ENCODE measurements at places on chromosomes 2 and 18. TPM values are rescaled to one million over a fixed set of nuclear protein-coding genes. Genes with fewer than 3 reads are reported as not detected.

The ST8SIA5 gene
- not detected for total RNA-seq

The HOXD12 gene
- 0.25 TPM for total RNA-seq

The ERICH2 gene
- not detected for total RNA-seq

The MYO3B gene
- not detected for total RNA-seq

The PTPN4 gene
- total RNA-seq, result 45.3 TPM

The IL18R1 gene
- not detected for total RNA-seq

The FEV gene
- not detected for total RNA-seq

The SERPINB3 gene
- total RNA-seq, result not detected

The DUSP19 gene
- 4.0 TPM for total RNA-seq

The CHN1 gene
- total RNA-seq, result not detected

The VSNL1 gene
- total RNA-seq, result not detected

The BMP10 gene
- not detected for total RNA-seq

The FOXI3 gene
- total RNA-seq, result not detected

The PLB1 gene
- total RNA-seq, result not detected

The GALNT3 gene
- 2.6 TPM for total RNA-seq

The EPB41L3 gene
- not detected for total RNA-seq

The SKOR2 gene
- total RNA-seq, result not detected

The ACMSD gene
- total RNA-seq, result not detected

DNA sequence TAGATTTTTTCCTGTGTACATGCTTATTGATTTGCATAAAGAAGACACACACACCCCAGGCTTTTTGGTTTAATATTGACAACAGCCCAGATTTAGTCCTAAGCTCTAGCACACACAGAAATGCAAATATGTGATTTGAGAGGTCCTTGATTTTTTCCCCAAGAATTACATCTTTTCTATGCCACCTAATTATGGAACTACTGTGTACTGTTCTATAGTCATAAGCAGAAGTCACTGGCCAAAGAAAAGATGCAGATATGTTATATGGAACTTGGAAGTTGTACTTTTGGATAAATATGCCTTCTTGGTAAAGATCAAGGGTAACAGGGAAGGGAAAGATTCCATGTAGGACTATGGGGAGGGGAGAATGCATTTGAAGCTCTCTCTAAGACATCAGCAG is 105.6 kb downstream of the SETBP1 start:
- no peak for DNase-seq

DNA sequence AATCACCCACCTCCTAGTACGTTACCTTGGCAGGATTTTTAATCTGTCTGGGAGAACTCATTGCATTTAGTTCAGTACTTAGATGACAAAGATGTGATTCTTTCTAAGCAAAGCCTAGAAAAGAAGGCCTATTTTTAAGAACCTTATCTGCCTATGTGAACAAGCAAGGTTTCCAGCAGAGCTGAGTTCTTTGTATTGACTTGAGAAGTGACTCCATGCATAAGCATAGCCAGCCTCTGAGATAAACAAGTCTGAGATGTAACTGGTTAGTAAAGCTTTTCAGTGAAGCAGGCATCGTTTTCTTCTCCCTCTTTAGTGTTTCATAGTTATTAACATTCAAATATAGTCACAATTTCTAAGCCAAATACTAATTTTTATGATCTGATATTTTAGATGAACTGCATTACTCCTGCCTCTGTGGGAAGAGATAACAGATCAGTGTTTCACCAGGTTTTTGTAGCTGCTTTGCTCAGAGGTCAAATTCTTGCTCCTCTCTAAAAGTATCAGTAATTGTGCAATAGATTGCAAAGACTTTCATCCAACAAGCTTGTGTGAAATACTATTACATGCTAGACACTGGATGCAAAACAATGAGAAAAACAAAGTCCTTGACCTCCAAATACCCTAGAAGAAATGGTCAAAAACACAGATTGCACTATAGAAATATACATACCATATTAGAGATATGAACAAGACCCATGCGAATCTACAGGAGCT is 107.8 kb downstream of the MBD2 start:
- DNase-seq, result no peak

DNA sequence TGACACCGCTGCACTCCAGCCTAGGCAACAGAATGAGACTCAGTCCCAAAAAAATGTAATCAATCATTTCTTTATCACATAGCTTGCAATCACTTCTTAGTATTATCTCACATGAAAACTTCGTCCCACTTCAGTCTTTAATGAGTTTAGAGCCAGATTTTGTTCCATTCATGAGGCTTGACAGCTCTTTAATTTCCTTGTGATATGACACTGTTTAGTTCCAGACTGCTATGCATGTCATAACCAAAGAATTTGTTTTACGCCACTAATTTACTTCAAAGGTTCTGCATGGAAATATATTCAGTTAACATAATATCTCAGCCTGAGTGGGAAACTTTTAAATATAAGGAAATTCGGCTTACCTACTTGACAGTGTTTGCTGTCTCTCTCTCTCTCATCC is 113.1 kb downstream of the ZNF532 start:
- no peak for DNase-seq

DNA sequence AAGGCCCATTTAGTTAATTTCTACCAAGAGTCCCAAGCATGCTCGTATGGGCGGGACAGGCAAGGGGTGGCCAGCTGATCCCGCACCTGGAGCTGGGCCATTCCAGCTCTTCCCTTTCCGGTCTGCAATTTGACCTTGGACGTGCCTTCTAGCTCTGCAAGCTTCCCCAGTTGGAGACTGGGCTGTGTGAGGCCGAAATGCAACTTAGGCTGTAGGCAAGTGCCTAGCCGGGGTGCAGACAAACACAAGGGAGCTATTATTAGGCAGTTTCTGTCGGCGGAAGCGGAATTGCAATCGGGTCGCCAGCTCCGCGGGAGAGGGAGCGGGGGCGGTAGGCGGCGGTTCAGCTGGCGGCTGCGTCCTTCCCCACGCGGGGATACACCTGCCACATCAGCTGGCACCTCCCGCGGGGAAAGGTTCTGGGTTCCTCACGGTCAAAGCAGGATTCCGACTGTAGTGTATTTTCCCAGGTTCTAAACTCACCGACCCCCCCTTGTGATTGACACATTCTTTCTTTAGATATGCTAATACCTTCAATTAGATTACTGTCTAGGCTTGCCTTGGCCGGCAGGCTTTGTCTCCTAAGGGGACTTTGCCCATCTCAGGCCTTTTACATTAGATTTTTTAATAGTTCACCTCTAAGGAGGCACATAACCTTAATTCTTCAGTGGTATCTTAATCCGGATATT is 17.1 kb upstream of the ZNF532 start:
- DNase-seq, result no peak

- no peak for DNase-seq
Observed at GRCh38 chr2:9831670-9832069, 11.6 kb upstream of the TAF1B start.

DNA sequence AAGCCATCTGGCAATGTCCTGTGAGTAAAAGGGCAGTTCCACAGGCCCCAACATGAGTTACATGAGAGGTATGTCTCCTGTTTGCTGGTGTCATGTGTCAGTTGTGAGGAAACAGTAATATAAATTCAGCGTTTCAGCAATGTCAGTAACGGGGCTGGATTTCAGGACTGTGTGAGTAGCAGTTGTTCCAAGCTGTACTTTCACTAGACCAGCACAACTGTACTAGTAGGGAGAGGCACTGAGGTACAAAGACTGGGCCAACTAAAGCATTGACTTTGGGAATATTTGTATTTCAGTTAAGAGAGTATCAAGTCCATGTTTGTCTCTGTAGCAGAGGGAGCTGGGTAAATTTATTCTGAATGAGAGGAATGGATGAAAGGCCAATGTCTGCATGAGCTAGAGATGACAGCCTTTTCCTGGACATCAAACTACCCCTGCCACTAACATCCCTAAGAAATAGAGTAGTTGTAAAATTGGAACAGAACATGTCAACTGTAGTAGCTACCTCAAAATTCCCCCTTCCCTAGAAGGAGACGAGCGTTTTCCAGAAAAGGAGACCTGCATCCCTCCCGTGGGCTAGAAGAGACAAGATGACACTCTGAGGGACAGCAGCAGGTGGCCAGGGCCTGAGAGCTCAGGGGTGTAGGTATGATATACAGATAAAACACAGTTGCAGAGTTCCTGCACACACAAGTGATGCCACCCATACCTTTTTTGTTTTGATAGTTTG is 24.4 kb downstream of the EIF4E2 start:
- no peak for DNase-seq

- no peak for DNase-seq
Observed at GRCh38 chr2:120993661-120994060, 258.0 kb downstream of the GLI2 start.

DNA sequence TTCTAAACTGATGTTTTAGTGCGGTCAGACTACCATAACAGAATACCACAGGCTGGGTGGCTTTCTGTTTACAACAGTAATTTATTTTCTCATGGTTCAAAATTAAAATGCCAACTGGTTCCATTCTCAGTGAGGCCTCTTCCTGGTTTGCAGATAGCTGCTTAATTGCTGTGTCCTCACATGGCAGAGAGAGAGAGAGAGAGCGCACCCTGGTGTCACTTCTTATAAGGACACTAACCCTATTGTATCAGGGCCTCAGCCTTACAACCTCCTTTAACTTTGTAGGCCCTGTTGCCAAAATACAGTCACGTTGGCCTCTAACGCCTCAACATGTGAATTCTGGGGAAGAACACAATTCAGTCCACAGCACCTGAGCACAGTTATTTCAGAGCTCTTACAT is 37.5 kb upstream of the ZNF385B start:
- DNase-seq, result peak; percentile 92

DNA sequence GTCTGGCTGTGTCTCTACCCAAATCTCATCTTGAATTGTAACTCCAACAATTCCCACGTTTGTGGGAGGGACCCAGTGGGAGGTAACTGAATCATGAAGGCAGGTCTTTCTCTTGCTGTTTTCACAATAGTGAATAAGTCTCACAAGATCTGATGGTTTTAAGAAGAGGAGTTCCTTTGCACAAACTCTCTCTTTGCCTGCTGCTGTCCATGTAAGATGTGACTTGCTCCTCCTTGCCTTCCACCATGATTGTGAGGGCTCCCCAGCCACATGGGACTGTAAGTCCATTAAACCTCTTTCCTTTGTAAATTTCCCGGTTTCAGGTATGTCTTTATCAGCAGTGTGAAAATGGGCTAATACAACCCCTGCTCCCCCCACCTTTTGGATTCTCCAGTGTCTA is 23.8 kb downstream of the VWA3B start:
- no peak for DNase-seq

- no peak for DNase-seq
Observed at GRCh38 chr2:128447538-128447995, 128.9 kb upstream of the HS6ST1 start.

- peak; percentile 11 for DNase-seq
Observed at GRCh38 chr18:3094338-3094684, 81.4 kb upstream of the LPIN2 start.

DNA sequence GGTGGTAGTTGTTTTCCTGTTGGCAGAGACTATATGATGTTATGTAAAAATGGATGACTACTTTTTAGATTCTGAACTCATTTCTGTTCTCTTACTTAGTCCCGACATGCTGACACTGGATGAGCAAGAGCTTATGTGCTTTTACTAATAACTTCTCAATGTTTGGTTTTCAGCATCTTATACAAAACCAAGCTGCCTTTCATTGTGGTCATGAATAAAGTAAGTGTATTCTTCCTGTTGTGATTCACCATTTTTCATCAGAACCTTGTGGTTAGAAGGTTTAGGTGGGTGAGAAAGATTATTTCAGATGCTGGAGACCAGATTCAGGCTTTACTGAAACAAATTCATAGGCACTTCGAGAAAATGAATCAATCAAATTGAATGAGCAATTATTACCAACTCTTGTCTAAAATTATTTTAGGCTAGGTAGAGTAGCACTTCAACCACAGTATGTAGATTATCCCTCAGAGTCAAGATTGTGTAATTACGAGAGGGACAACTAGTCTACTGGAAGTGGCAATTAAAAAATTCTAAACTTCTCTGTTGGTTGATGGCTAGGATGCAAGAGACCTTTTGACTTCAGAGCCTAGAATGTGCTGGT is 9.3 kb downstream of the GPN1 start:
- DNase-seq, result no peak

- no peak for DNase-seq
Observed at GRCh38 chr2:20264629-20265028, 39.7 kb upstream of the SDC1 start.

- no peak for DNase-seq
Observed at GRCh38 chr18:76859474-76860339, 37.4 kb downstream of the ZNF236 start.

DNA sequence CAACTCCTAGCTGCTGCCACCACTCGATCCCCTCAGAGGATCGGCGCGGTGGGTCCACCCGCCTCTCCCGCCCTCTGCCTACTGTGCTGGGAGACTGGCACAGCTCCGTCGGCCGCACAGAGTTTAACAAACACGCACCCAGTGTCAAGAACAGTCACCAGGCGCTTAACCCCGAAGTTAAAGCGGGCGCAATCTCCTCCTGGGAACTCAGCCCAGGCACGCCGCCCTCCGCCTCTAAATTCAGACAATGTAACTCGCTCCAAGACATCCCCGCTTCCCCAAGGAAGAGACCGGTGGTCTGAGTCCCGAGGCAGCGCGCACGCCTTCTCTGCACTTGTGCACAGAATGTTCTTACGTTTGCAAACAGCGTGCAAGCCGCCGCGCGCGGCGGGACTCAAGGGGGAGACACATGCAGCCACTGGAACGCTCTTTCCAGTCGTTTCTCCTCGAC is 533 bp downstream of the CXCR4 start:
- peak; percentile 71 for DNase-seq

- DNase-seq, result no peak
Observed at GRCh38 chr18:74477771-74478170, 18.4 kb upstream of the CNDP2 start.

GRCh38 chr2:212402316-212402715 is 136.3 kb downstream of the ERBB4 start:
- DNase-seq, result no peak

DNA sequence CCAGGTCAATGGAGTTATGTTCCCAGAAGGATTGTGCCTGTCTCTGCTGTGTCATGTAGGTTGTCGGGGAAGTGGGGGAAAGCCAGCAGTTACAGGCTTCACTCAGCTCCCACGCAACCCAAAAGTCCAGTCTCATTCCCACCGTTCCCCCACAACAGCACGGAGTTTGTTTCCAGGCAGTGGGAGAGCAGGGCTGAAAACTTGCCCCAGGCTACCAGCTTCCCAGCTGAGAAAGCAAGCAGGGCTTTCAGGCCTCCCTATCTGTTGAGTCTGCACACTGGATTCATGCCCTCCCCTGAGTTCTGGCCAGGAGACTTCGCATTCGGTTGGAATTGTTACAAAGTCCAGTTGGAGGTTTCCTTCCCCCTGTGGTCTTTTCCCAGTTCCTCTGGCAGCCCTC is 76.3 kb downstream of the TMX3 start:
- no peak for DNase-seq

- no peak for DNase-seq
Observed at GRCh38 chr2:51620796-51621195, 588.9 kb upstream of the NRXN1 start.

GRCh38 chr2:148876595-148877402 is 1.8 kb downstream of the KIF5C start:
- peak; percentile 20 for DNase-seq

GRCh38 chr2:72803151-72803550 is 22.7 kb downstream of the EXOC6B start:
- no peak for DNase-seq

GRCh38 chr2:45237850-45238542 is 228.7 kb upstream of the SIX2 start:
- no peak for DNase-seq

All from OCI-LY7 (cell line).